Stimulated activated CD4-positive, alpha-beta T cell treated with anti-CD3 and anti-CD28 coated beads, Interleukin-2, amount 100 ng/mL, for 4 hours (primary cell): ENCODE measurements at places on chromosomes 1 and 21.

DNA sequence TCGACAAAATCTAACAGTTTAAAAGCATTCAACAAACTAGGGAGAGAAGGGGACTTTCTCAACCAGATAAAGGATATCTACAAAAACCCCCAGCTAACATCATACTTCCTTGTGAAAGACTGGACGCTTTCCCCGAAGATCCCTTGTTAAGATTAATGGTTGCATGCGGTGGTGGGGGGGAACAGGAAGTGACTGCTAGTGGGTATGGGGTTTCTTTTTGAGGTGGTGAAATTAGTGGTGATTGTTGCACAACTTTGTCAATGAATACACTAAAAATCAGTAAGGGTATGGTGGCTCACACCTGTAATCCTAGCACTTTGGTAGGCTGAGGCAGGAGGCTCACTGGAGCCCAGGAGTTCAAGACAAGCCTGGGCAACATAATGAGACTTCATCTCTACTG lies 26.9 kb upstream of the EYA3 start:
- DNase-seq, result peak; percentile 1

- no peak for DNase-seq
Measured at GRCh38 chr1:37630426-37631028, 4.2 kb downstream of the RSPO1 start.

GRCh38 chr1:72283307-72284083 lies 1.2 kb upstream of the NEGR1 start:
- DNase-seq, result no peak

DNA sequence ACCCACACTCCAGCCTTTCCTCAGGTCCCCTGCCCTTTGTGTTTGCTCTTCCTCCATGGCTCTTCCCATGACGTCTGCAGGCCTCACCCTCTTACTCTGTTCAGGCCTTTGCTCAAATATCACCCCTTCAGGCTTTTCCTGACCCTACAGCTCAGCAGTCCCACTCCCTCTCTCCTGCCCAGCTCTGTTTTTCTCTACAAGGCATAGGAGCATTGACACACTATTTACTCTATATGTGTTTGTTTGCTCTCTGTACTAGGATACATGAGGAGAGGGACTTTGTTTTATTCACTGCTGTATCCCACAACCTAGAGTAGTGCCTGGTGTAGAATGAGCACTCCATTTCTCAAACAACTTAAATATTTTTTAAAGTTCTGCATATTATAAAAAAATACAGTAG lies 107.4 kb upstream of the COA6 start:
- no peak for DNase-seq

DNA sequence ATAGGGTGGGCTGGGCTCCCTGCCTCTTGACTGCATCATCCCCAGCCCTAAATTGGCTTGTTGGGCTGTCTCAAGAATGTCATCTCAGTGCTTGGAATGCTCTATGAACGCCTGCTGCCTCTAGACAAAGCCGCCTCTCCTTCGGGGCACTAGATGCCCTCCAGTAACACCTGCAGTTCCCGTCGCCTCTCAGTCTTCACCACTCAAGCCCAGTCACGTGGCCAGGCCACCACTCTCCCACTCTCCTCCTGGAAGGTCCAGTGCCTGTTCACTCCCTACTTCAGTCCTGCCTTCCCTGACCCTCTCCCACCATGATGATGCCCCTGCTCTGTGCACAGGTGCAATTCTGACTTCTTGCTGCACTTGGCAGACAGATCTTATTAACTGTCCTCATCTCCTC lies 7.0 kb downstream of the TAS1R2 start:
- no peak for DNase-seq

DNA sequence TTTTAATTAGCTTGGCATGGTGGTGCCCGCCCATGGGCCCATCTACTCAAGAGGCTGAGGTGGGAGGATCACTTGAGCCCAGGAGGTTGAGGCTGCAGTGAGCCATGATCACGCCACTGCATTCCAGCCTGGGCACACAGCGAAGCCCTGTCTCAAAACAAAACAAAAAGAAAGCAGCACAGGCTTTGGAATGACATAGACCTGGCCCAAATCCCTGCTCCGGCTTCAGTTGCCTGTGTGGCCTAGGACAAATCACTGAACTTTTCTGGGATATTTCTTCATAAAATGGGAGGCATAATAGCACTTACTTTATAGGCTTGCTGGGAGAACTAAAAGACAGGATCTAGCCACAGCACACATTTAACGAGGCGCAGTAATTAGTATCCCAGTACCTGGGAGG lies 2.4 kb downstream of the PEAR1 start:
- DNase-seq, result no peak

GRCh38 chr1:200374569-200375295 lies 35.1 kb downstream of the ZNF281 start:
- DNase-seq, result no peak

DNA sequence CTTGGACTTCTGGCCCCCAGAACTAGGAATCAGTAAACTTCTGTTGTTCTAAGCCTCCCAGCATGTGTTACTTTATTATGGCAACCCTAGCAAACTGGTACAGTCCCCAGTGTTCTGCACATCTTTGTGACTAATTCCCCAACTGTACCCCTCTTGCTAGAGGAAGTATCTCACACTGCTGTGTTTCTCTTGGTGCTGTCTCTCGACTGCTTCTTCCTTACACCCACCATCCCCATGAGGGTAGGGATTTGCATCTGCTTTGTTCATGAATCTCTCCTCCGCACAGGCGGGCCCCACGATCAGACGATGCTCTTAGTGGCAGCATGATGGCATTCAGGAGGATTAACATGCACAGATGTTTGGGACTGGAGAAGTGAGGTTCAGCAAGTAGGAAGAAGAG lies 46.7 kb downstream of the CLIC6 start:
- DNase-seq, result no peak

GRCh38 chr1:64962441-64962840 lies 3.9 kb downstream of the JAK1 start:
- DNase-seq, result no peak

- no peak for DNase-seq
Measured at GRCh38 chr1:228417483-228418203, 982 bp upstream of the TRIM17 start.

DNA sequence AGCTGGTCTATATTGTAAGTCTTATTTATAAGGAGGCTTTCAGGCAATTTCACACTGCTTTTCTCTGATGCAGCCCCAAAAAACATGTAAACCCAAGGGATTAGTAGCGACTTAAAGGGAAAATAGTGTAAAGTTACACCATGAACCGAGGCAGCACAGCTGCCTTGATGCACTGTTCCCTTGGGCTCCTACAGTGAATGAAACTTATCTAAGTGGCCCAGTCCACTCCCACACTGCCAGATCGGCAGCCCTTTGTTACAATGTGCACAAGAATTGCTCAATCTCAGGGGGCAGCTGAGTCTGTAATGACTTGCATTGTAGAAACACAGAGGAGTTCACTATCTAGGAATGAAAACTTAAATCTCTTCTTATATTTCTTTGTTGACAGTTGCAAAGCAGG lies 120.8 kb upstream of the ADGRL2 start:
- DNase-seq, result no peak

GRCh38 chr1:78286686-78287085 lies 204.1 kb upstream of the PTGFR start:
- no peak for DNase-seq

GRCh38 chr1:16442941-16443340 lies 2.4 kb downstream of the NECAP2 start:
- DNase-seq, result no peak

- DNase-seq, result no peak
Measured at GRCh38 chr21:41164981-41165655, 2.8 kb upstream of the BACE2 start.

GRCh38 chr1:64624218-64624713 lies 120.6 kb upstream of the RAVER2 start:
- no peak for DNase-seq
